ENCODE measurements at places on chromosomes 1 and 21.

DNA sequence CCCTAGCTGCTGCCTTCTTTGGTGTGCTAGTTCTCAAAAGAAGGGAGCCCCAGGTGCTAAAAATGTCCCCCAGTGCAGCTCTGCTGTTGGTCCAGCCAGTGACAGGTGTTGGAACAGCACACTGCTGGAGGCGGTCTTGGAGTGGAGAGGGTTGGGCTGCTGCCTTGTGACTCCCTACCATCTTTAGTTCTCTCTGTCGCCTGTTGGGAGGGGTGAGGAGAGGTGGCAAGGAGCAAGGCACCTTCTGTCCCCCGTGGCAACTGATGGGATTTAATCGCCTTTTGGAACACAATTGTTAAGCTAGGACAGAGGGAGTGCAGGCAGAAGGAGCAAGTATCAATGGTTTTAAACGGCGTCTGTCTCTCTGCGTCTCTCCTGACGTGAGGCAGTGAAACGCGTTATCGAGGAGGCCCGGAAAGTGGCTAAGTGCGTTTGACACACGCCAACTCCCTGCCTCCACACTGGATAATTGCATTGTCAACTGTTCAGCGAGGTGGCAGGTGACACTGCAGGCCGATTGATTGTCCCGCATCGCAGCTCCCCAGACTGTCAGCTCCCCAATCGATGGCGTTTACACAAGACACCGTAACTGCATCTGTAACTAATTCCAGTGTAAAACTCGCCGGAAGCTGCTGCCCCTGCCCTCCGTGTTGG lies 34.0 kb downstream of the TMEM53 start:
- DNase-seq, result no peak

DNA sequence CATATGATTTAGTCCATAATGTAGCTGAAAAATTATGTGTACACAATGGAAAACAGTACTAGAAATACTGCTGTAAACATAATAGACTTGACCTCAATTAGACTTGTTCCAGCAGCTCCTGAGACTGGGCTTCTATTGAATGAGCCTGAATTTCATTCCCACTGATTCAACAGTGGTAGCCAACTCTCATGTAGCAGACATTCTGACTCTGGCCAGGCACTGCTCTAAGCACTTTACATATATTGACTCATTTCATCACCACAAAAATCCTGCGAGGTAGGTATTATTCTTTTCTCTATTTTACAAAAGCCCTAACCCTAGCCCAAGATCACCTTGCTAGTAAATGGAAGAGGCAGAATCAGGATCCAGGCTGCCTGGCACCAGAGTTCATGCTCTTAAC lies 12.8 kb upstream of the CTSS start:
- no peak for DNase-seq

DNA sequence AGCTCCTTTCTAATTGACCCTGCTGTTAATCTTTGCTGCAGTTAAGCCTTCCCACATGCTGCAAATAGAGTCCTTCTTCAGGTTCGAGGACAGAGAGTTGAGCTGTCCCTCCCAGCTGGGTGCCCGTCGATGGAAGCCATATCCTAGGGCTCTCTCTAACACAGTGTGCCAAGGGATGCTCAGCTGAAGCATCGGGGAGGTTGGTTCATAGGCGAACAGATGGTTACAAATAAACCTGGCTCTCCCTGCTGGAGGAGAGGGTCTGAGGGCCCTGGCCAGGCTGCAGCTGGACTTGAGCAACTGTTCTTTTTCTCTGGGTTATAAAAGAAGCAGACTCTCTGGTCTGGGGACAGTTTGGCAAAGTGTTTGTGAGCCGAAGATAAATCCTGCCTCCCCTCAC lies 120.3 kb upstream of the C8B start:
- no peak for DNase-seq

DNA sequence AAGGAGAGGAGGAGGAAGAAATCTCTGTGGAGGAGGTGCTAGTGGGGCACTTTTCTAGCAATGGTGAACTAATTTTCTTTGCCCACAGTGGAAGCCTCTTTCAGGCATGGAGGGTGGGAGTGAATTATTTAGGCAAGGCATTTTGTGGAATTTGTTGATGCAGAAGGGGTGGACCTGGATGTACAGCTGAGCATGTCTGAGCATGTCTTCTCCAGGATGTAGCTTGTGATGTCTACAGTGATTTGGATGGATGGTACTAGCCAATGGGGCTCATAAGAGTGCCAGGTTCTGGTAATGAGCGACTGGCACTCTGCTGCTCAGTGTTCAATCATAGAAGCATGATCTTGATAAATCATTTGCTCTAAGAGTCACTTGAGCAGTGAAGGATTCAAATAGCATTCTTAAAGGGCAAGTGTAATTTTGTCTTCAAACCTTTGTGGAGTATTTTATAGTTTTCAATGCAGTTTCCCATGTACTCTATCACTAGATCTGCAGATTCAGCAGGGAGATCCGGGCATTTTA lies 153.9 kb upstream of the LMO4 start:
- DNase-seq, result no peak

GRCh38 chr1:202283379-202283844 lies 58.3 kb downstream of the UBE2T start:
- no peak for DNase-seq

- no peak for DNase-seq
Observed at GRCh38 chr1:206518206-206518605, 10.9 kb downstream of the RASSF5 start.

DNA sequence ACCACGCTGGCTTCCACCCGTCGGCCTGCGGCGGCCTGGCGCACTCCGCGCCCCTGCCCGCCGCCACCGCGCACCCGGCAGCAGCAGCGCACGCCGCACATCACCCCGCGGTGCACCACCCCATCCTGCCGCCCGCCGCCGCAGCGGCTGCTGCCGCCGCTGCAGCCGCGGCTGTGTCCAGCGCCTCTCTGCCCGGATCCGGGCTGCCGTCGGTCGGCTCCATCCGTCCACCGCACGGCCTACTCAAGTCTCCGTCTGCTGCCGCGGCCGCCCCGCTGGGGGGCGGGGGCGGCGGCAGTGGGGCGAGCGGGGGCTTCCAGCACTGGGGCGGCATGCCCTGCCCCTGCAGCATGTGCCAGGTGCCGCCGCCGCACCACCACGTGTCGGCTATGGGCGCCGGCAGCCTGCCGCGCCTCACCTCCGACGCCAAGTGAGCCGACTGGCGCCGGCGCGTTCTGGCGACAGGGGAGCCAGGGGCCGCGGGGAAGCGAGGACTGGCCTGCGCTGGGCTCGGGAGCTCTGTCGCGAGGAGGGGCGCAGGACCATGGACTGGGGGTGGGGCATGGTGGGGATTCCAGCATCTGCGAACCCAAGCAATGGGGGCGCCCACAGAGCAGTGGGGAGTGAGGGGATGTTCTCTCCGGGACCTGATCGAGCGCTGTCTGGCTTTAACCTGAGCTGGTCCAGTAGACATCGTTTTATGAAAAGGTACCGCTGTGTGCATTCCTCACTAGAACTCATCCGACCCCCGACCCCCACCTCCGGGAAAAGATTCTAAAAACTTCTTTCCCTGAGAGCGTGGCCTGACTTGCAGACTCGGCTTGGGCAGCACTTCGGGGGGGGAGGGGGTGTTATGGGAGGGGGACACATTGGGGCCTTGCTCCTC lies 1.9 kb downstream of the OLIG2 start:
- peak; percentile 26 for DNase-seq

DNA sequence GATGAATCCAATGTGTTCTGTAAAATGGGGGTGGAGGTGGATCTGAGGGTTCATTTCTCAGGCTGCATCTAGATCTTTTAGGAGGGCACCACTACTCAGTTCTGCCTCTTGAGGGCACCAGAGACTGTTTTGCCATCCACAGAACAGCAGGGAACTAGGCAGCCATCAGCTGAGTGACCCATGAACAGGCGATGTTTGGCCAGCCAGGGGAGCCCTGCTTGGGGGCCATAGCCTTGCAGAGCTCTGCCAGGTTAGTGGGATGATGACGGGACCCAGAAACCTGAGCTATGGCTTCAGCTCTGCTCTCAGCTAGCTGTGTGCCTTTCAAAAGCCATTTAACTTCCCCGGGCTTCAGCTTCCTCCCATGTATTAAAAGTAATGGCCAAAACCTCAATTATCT lies 13.4 kb upstream of the NOS1AP start:
- peak; percentile 56 for DNase-seq

DNA sequence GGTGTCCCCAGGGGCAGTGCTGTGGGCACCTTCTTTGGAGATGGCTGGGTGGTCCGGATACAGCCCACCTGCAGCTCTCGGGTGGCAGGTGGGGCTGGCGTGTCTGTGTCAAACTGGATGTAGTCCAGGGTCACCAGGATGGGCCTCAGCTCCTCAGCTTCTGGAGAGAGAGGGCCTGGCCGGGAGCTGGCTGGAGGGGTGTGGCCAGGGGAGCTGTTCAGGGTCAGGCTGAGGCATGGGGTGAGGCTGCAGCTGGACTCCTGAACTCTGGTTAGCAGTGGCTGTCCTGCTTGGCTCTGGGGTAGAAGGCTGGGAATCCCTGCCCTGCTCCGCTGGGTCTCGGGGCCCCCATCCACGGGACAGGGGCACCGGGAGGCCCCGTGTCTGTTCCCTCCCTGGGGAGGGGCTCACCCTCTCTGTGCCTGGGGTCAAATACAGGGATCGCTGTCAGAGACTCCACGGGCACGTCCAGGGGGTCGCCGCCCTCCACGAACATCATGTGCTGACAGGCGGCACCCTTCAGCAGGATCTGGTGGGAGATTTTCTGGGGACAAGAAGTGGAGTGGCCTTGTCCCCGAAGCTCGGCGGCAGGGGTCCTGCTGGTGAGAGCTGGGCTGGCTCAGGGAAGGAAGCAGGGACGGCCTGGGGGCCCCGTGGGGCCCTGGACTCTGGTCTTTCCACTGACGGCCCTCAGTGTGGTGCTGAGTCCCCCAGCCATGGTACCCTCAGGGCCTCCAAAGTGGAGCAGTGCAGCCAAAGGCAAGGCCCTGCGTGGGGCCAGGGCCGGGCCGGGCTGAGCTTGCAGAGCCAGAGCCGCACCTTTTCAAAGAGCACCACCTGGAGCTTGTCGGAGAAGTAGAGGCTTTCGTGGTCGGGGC lies 4.1 kb upstream of the TMEM52 start:
- no peak for DNase-seq

GRCh38 chr21:45323487-45324311 lies 36.0 kb upstream of the POFUT2 start:
- DNase-seq, result no peak

- DNase-seq, result peak; percentile 70
Observed at GRCh38 chr1:156281281-156281680, 1.3 kb downstream of the SMG5 start.

- no peak for DNase-seq
Observed at GRCh38 chr1:160459056-160459455, 58.7 kb downstream of the VANGL2 start.

GRCh38 chr21:29117372-29117955 lies 13.0 kb upstream of the MAP3K7CL start:
- DNase-seq, result no peak

GRCh38 chr1:201360901-201361651 lies 16.4 kb downstream of the TNNT2 start:
- no peak for DNase-seq

GRCh38 chr1:5686925-5687706 lies 305.1 kb downstream of the NPHP4 start:
- DNase-seq, result no peak

GRCh38 chr1:113178522-113178921 lies 105.5 kb downstream of the LRIG2 start:
- no peak for DNase-seq

GRCh38 chr1:74380252-74380651 lies 132.2 kb downstream of the LRRC53 start:
- DNase-seq, result no peak

DNA sequence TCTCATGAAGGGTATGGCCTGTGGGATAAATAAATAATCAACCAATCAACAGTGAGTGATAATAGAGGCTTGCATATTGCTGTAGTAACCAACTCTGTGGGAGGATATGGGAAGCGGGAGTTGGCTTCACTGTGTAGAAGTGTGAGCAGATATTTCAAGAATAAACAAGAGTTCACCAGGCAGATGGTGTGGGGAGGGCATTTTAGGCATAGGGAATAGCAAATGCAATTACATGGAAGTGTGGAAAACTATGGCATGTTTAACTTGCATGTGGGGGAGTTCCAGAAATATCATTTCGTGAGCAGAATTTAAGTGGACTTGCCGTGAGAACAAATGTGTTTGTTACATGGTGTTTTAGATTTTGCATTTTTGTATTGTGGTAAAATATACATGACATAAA lies 95.2 kb downstream of the SPATA46 start:
- no peak for DNase-seq

GRCh38 chr1:960363-961131 lies at the start of gene KLHL17:
KLHL17 (plus strand) TSS chr1:960584; CDS start chr1:960694, 110 bp downstream.
- DNase-seq, result peak; percentile 91

DNA sequence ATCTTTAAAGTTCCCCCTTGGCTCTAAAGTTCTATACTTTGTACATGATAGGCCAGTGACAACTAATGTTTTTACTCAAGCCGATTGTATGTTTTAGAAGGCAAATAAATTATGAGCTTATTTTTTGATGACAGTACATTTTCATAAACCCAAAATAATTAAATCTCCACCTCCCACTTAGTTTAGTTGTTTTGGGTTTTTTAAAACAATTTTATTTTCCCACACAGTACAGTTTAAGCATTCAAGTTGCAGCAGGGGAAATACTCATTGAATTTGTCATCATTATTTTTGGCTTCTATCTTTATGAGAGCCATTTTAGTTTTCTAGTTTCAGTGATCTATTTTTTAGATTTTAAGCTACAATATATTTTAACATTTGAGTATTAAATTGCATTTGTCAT lies 93.6 kb downstream of the OLFML2B start:
- DNase-seq, result no peak

DNA sequence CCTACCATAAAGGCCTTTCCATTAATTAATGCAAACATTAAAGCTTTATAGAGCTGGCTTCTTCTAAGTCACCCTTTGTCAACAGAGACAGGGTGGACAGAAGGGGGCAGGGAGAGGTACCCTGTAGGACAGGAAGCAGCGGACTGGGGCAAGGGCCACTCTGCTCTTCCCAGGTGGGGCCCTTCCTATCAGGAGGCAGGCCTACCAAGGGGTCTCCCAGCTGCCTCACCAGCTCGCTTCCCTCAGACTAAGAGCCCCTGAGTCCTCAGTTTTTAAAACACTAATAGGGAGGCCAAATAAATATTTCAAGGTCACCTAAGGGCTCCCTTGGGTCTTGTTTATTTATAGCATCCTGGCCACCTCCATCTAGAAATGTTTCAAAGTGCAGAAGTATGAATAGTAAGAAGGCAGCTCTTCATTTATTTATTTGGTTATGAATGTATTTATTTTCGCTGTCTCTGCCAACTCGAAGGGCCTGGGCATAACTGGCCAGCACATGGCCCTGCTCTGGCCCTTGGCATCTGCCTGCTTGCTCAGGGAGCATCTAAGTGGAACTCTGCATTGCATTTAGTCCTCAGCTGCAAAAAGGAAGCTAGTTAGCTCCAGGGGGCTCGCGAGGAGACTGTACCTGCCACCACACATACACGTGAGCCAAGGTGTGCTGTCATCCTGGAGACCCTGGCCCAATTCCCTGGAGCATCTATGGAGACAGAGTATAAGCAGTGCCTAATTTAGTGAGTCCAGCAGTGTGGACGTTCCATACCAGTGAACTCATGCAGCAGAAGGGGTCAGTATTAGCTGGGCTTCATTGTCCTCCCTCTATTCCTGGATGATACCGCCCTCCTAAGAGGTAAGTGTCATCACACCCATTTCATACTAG lies 395.1 kb upstream of the VAMP3 start:
- DNase-seq, result no peak

GRCh38 chr21:38120984-38121855 lies 135.6 kb upstream of the KCNJ15 start:
- no peak for DNase-seq

GRCh38 chr1:151963288-151963687 lies 30.4 kb downstream of the S100A10 start:
- no peak for DNase-seq

- no peak for DNase-seq
Observed at GRCh38 chr1:197798492-197798891, 23.2 kb upstream of the DENND1B start.

- no peak for DNase-seq
Observed at GRCh38 chr21:26941421-26941820, 25.5 kb downstream of the ADAMTS5 start.

All from stimulated activated CD4-positive, alpha-beta T cell treated with anti-CD3 and anti-CD28 coated beads, Interleukin-15, amount 100 ng/mL, for 24 hours (primary cell).